ENCODE measurements at places on chromosomes 7 and 10.

GRCh38 chr7:112201411-112201810 is 4.8 kb downstream of the DOCK4 start:
- DNase-seq = no peak

GRCh38 chr10:120460186-120460585 is 3.2 kb downstream of the PLPP4 start:
- no peak for DNase-seq

GRCh38 chr10:26797340-26797739 is 63.4 kb downstream of the ABI1 start:
- DNase-seq = no peak

DNA sequence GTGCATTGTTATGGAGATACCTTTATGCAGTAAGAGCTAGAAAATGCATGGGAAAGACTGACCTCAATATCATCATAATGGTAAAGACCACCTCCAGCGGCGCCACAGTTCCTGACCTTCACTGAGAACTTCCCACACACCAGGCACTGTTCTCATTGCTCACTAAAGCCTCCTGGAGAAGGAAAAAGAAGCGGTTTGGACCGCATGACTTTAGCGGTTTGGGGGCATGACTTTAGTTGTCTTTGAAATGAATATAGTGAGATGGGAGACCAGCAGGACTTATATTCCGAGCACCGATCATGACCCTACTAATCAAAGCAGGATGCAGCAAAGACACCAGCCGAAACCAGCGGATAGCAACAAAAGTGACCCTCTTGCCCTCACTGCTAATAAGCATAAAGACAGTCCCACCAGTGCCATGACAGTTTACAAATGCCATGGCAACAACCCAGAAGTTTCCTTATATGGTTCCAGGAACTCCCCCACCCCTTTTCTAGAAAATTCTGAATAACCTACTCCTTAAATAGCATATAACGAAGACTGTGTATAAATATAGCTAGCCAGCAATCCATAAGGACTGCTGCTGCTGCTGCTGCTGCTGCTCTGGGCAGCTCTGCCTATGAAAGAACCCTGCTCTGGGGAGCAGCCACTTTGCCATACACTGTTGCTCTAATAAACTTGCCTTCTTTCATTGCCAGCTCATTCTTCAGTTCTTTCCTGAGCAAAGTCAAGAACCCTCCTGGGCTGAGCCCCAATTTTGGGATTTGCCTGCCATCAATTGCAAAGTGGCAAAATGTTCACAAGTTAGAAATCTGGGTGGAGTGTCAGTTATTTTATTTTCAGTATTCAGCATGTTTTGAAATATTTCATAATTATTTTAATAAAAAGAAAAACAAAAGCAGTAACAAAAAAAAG is 694.1 kb downstream of the SUGCT start:
- DNase-seq = no peak

DNA sequence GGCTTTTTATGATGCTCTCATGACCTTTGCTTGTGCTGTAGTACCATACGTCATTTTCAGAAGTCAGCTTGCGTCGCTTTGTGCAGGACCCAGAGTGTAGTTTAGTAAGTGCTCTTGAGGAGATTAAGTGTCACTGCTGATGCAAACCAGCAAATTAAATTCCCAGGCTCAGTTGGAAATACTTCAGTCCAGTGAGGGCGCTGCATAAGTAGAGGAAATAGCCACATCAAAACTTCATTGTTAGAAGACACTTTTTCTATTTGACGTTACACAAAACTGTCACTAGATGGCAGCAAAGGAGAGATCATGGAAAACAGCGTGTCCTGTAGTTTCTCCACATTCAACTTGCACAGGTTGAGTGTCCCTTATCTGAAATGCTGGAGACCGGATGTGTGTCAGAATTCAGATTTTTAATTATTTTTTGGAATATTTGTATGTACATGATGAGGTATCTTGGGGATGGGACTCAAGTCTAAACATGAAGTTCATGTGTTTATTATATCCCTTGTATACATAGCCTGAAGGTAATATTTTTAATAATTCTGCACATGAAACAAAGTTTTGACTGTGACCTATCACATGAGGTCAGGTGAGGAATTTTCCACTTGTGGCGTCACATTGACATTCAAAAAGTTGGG is 7.9 kb downstream of the ZNF22 start:
- DNase-seq = peak; percentile 35

GRCh38 chr7:31950091-31950755 is 120.0 kb downstream of the PDE1C start:
- no peak for DNase-seq

- DNase-seq = no peak
These were observed 22.2 kb downstream of the LIPJ start for GRCh38 chr10:88608780-88609179.

All from GM12878 (cell line).